ENCODE measurements at places on chromosomes 13 and 19.

GRCh38 chr13:99542788-99543406 lies 41.6 kb downstream of the TM9SF2 start:
- no peak for ATAC-seq

DNA sequence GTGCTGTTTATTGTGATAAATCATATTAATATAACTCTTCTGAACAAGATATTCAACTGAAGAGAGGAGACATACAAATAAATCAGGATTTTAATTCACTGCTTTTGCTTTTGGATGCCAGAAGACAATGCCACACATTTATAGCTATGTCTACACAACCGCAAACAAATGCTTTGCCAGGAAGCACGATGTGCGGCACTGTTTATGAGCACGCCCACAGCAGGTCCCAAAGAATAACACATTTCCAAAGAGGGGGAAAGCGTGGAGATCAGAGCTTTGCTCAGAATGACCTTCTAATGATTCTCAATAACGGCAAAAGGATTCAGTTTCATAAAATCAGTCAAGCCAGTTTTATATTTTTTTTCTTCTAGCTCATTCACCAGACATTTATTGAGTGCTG lies 16.7 kb downstream of the FAM216B start:
- ATAC-seq = no peak

DNA sequence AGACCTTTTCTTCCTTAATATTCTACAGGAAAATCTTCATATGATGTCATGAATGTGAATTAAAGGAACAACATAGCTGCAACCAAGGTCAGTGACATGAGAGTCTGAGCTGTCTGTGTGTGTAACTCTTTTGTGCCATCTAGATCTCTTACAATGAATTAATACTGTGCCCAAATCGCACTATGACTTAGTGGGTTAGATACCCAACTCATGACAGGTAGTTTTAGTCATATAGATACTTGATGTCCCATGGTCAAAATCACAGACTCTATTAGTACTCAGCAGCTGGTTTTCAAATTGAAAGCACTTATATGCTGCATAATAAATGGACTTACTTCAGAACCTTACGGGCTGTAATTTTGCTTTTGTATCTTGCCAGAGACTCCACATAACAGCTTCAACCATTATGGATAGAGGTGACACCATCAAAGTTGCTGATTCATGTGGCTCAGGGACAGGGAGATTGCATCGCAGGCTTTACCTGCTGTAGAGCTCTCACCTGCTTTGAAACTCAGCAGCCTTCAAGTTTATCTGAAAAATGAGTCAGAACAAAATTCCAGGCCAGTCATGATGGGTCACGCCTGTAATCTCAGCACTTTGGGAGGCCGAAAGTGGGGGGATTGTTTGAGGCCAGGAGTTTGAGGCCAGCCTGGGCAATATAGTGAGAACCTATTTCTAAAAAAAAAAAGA lies 12.3 kb upstream of the ZNF283 start:
- ATAC-seq = no peak

GRCh38 chr13:106859533-106859904 lies 291.6 kb upstream of the ARGLU1 start:
- no peak for ATAC-seq
